Endothelial cell of umbilical vein (primary cell): ENCODE measurements at places on chromosomes 2 and 18. TPM values are rescaled to one million over a fixed set of nuclear protein-coding genes. Genes with fewer than 3 reads are reported as not detected.

GRCh38 chr2:188518381-188518780 lies 226.7 kb downstream of the GULP1 start:
- no peak overlapping the region for H3K27ac ChIP-seq
- no peaks in the 10 kb centered on the region for H3K27me3 ChIP-seq
- no peaks in the 10 kb centered on the region for H3K36me3 ChIP-seq
- H3K4me1 ChIP-seq = peaks cover 15% of the 10 kb centered on the region
- H3K4me3 ChIP-seq = no peak overlapping the region

DNA sequence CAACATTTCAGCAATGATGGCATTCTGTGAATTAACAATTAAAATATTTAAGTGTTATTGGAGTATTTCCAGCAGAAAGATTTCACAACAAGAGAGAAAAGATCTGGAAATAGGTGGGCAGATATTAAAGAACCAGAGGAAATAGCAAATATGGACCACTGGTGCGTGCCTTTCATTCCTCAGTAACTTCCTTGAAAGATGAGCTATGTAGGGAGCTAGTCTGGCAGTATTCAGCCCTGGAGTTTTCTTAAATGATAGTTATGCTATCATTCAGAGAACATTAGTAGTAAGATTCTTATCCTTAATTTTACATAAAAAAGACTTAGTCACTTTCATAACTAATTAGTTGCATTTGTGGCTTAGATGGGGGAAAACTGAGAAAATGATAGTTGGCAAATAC lies 41.5 kb downstream of the TANC1 start:
- H3K27ac ChIP-seq = no peak overlapping the region
- no peaks in the 10 kb centered on the region for H3K36me3 ChIP-seq
- H3K4me1 ChIP-seq = peaks cover 9% of the 10 kb centered on the region
- no peak overlapping the region for H3K4me3 ChIP-seq

GRCh38 chr2:196176142-196176738 lies 4.9 kb upstream of the STK17B start:
- H3K36me3 ChIP-seq = no peaks in the 10 kb centered on the region
- DNase-seq = no peak
- H3K4me3 ChIP-seq = no peak overlapping the region
- peaks cover 5% of the 10 kb centered on the region for H3K4me1 ChIP-seq
- no peak overlapping the region for H3K27ac ChIP-seq
- peaks cover 4% of the 10 kb centered on the region for H3K27me3 ChIP-seq

DNA sequence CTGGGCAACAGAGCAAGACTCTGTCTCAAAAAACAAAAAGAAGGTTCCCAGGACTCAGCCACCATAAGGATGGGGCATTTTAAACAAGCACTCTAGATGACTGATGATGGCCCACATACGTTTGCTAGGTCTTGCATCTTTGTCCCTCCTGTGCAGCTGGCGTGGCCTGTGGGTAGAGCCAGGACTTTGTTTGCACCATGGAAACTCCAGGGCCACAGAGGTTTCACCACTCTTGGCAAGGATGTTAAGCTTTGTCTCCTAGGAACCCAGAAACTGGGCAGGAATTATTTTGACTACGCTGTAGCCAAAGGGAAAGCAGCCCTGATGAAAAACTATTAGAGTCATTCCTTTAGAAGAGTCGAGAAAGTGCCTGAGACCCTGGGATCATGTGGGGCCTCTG lies 75.3 kb upstream of the STPG4 start:
- H3K36me3 ChIP-seq = no peaks in the 10 kb centered on the region
- no peak for DNase-seq
- H3K27me3 ChIP-seq = no peaks in the 10 kb centered on the region

GRCh38 chr2:71101656-71102055 lies 28.4 kb downstream of the MCEE start:
- DNase-seq = peak; percentile 78
- no peak overlapping the region for H3K4me3 ChIP-seq
- no peaks in the 10 kb centered on the region for H3K4me1 ChIP-seq
- H3K36me3 ChIP-seq = no peaks in the 10 kb centered on the region

DNA sequence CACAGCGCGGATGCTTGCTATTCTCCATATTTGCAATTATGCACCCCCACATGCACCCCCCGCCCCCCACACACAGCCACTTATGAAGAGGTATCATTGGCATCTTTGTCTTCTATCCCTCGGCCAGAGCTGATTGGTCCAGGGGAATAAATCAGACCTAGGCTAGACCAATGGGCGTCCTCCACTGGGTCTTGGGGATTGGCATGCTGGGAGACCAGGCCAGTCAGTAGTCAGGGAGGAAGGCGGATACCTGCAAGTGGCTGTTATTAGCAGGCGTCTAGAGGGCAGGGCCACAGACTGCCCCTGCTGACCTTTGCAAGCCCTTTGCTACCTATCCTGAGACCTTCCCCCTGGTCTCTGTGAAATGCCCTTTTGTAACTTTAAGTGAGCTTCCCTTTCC lies 30.0 kb downstream of the ATOH8 start:
- no peaks in the 10 kb centered on the region for H3K27me3 ChIP-seq
- DNase-seq = no peak
- no peaks in the 10 kb centered on the region for H3K36me3 ChIP-seq
- H3K4me3 ChIP-seq = no peak overlapping the region

- H3K27ac ChIP-seq = no peak overlapping the region
- DNase-seq = no peak
- H3K27me3 ChIP-seq = no peaks in the 10 kb centered on the region
- no peaks in the 10 kb centered on the region for H3K36me3 ChIP-seq
- H3K4me1 ChIP-seq = no peaks in the 10 kb centered on the region
- H3K4me3 ChIP-seq = no peak overlapping the region
Observed at GRCh38 chr2:181859123-181859522, 32.4 kb upstream of the ITPRID2 start.

DNA sequence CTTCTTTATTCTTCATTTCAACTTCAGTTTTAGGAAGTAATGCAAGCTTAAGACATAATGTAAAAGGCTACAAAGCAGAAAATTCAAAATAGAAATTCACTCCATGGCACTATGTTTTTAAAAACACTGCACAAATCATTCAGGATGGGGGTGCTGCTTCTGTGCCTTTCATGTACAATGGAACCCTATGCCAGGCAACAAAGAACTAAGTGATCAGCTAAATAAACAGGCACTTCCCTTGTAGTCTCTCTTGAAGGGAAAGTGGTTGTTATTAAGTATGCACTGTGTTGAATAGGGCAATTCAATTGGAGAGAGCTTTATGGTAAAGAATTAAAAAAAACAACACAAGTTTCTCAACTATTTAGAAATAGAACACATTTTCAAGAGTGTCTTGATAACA lies 10.9 kb upstream of the ERBB4 start:
- no peaks in the 10 kb centered on the region for H3K36me3 ChIP-seq
- no peak overlapping the region for H3K4me3 ChIP-seq
- H3K27ac ChIP-seq = no peak overlapping the region
- no peak for DNase-seq
- H3K4me1 ChIP-seq = no peaks in the 10 kb centered on the region

The ANKRD30BL gene
- total RNA-seq = not detected in 2 replicates

The MBOAT2 gene
- 17.9 and 22.1 TPM in 2 replicates for total RNA-seq

The SCG2 gene
- not detected in 2 replicates for total RNA-seq

The CIDEA gene
- total RNA-seq = 0.42 and 1.8 TPM in 2 replicates

The NAT8 gene
- not detected in 2 replicates for total RNA-seq

The MATN3 gene
- total RNA-seq = 3.4 and 6.1 TPM in 2 replicates

The MC5R gene
- total RNA-seq = not detected in 2 replicates

The POTEC gene
- not detected in 2 replicates for total RNA-seq

The C2orf66 gene
- total RNA-seq = 0.27 and 0.39 TPM in 2 replicates
